ENCODE measurements at places on chromosomes 4 and X.

- DNase-seq, result no peak
Measured at GRCh38 chr4:119671205-119671604, 42.6 kb upstream of the PDE5A start.

DNA sequence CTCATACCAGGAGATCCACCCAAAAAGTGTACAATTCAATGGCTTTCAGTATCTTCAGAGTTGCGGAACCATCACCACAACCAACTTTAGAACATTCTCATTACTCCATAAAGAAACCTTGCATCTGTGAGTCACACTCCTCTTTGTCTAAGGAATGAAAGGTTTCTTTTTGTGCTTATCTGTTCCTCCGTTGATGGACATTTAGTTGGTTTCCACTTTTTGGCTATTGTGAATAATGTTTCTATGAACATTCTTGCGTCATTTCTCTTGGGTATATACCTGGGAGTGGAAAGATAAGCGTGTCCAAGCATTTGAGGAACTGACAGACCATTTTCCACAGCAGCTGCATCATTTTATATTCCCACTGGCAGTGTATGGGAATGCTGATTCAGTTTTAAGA, 10.6 kb downstream of the FAM184B start:
- no peak for DNase-seq

DNA sequence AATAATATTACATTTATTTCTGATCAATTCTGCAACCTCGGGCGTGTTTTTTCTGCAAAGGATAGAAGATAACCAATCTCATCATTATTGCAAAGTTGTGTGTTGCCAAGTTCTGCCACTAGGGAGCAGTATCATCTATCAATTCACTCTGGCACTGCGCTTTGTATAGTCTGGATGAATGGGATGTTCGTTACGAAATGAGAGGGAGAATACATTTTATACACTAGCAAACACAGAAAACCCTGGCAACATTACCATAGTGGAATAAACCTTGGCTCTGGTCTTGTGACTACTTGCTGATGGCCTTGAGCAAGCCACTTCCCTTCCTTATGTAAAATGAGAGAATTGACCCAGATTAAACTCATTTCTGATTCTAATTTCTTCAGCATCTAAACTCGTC, 97.5 kb upstream of the ZNF518B start:
- DNase-seq, result peak; percentile 43

GRCh38 chrX:112941209-112941837, 100.7 kb upstream of the AMOT start:
- DNase-seq, result no peak

DNA sequence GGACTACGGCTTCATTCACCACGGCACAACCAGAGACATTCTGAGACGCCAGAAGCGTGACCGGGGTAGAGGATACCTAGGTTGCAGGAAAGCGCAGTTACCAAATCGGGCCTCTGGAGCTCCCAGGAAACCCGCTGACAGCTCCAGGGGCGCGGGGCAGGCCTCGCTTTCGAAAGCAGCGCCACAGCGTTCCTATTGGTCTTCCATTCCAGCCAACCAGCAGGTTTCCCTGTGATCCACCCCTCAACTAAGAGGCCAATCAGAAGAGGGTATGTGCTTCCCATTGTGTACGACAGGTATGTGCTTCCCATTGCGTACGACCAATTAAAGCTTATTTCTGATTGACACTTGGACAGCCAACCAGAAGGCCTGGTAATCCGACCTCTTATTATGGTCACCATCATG, 14.9 kb downstream of the SNX12 start:
- peak; percentile 2 for DNase-seq

DNA sequence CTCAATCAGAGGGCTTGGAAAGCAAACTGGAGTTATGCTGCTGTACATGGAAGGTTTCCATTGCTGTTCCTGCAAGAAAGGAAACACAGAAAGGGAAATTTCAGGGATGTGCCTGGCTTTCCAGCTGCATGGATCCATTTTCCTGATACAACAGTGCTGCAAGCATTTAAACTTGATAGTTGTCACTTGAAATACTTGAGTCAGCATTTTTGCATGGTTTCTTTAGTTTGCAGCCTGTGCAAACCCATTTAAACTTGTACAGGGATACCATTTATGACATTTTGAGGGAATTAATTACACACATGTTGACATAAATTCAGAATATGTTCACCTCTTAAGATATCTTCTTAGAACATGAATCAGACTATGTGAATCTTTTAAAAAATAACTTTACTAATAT, 131.1 kb upstream of the RASGEF1B start:
- no peak for DNase-seq

Measured in right renal cortex interstitium (tissue), 3 donors.